Caudate nucleus (tissue), 63 donors: ENCODE measurements at places on chromosomes 13 and 19.

DNA sequence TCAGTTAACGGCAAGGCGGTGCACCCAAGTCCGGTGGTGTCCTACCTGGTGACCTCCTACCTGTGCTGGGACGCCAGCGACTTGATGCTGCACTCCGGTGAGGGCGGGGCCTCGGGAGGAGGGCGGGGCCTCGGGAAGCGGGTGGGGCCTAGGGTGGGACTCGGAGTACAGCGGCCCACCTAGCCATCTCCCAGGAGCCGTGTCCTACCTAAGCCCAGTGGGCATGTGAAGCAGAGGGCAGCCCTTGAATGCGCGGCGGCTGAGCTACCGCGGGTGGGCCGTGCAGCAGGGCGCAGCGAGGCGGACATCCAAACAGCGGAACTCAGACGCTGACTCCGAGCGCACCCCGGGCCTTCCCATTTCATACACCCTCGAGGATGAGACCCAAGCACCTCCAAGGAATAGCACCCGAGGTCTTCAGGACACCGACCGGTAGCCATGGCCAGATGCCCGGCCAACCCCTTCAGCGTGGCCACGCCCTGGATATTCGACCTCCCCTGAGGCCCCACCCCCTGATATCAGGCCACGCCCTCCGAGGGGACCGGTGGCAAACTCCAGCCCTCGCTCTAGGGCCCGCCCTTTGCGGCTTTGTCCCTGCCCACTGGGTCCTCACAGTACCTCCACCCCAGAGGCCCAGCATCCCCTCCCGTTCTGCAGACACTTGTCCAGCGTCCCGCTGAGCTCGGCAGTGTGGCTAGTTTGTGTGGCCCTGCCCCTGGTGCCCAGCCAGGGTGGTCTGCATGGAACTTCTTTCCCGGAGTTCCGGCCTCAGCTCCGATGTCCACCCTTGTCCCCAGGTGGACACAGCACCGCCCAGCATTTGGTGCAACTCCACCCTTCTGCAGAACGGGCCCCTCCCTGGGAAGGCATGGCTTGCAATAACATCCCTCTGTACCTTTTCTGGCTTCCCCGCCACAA lies 5.4 kb downstream of the KLK1 start:
- DNase-seq = no peak

- DNase-seq = no peak
Measured at GRCh38 chr13:47188802-47189201, 291.9 kb upstream of the HTR2A start.

DNA sequence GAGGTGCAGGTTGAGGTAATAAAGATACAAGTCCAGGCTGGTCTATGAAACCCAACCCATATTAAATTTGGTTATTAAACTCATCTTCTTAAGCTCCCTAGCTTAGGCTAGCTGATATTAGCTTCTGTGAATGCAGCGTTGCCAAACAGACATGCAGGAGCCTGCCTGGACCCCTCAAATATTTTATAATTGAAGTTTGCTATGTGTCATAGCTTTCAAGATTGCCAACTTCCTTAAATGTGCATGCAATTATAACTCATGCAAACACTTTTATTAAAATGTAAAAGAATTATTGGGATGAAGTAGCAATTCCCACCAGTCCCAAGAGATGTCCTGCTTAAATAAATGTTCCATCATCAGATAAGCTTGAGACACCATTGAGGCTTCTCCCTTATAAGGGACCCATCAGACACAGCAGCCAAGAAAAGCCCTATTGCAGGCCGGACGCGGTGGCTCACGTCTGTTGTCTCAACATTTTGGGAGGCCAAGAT lies 51.3 kb downstream of the MBNL2 start:
- no peak for DNase-seq

DNA sequence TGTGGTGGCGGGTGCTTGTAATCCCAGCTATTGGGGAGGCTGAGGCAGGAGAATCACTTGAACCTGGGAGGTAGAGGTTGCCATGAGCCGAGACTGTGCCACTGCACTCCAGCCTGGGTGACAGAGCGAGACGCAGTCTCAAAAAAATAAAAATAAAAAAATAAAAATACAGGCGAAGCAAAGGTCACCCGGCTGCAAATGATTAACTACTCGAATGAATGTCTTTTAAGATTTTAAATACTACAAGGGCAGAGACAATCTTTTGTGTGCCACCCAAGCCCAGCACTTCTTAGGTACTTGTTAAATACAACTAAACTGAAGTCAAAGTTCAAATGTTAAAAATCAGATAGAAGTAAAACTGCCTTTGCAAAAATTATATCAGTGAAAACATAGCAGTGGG lies 6.7 kb downstream of the LNX2 start:
- no peak for DNase-seq

GRCh38 chr13:19618977-19619376 lies 14.5 kb upstream of the MPHOSPH8 start:
- no peak for DNase-seq

GRCh38 chr19:38360839-38361631 lies 13.3 kb upstream of the PSMD8 start:
- no peak for DNase-seq

- DNase-seq = no peak
Measured at GRCh38 chr19:33647146-33647545, 25.4 kb downstream of the CHST8 start.
